ENCODE measurements at places on chromosomes 11 and 22.

GRCh38 chr11:72793076-72793424 lies 797 bp downstream of the STARD10 start:
- no peak for DNase-seq

DNA sequence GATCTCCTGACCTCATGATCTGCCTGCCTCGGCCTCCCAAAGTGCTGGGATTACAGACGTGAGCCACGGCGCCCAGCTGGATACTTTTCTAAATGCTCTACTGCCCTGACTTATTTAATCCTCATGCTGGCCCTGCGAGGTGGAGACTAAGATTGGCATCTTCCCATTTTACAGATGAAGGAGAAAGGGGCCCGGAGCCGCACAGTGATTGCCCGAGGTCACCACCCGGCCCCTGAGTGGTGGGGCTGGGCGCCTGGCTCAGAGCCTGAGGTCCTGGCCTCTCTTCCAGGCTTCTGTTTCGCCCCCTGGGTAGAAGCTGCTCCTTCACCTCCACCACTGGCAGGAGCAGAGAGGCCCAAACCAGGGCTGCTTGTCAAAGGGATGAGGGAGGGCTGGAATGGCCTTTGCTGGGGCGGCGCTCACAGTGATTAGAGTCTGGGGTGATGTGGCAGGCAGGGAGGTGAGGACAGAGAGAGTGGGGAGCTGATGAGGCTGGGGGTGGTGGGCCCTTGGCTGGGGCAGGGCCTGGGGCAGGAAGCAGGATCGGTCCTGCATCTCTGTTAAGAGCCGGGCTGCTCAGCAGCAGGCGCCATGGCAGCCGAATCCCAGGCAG lies 15.4 kb upstream of the MPPED1 start:
- no peak for DNase-seq

DNA sequence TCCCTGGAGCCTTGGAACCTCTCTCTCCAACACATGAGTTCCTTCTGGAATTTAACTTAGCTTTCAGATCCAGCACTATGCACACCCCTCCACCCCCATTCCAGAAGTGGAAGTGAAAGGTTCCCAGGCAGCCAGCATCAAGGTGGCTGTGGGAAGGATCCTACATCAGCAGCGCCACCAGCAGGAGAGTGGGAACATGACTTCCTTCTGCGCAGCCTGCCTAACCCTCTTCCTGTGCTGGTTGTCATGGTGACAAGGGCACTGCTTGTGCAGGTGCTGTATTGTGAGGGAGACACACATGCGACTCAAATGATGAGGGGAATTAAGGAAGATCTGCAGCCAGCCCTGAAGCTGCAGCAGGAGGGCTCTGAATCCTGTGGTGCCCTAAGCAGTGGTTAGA lies 904.5 kb upstream of the API5 start:
- no peak for DNase-seq

- no peak for DNase-seq
Observed at GRCh38 chr11:129932381-129933067, 37.1 kb upstream of the NFRKB start.

DNA sequence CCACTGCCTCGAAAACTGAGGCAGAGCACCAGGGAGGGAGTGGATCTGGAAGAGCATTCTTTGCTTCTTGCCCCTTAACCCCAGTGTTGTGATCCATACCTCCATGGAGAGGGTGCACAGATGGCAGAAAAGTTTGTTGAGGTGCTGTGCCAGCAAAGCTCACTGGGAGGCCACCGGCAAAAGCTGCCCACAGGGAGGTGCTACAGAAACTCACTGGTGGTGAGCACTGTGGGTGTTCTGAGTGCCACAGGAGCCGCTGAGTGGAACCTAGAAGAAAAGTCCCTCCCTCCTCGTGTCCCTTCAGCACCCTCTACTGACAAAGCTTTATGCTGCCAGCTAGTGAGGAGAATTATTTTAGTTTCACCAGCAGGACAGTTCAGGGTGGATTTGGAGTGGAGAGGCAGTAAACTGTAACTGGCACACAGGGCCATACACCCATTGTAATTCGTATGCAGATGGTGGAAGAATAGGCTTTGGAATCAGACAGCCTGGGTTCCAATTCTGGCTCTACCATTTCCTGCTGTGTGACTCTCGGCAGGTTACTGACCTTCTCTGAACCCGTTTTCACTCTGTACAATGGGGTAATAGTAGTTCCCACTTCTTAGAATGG lies 84.6 kb downstream of the SWAP70 start:
- peak; percentile 28 for DNase-seq

- DNase-seq = no peak
Observed at GRCh38 chr11:61347916-61348461, 13.7 kb downstream of the CYB561A3 start.

DNA sequence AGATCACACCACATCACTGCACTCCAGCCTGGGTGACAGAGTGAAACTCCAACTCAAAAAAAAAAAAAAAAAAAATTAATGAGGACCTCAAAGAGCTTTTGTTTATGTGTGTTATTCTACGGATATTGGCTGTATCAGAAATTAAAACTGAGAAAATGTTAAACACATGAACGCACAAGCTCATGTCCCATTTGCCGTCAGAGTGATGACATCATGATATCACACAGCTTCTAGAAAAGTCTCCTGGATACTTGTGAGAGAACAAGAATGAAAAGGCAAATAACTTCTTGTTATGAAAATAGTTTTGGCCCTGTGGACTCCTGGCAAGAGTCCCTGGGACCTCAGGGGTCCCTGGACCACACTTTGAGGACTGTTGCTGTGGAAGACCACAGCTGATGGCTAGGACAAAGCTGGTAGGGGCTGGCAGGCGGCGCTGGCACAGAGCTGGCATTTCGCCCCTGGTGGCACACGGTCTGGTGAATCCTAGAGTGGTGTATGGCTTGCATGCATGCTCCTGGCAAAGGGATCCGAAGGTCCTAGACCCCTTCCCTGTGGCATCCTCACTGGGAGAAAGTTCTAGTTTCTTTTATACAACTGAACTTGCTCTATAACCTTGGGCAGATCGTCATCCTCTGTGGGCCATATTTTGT lies 73.7 kb downstream of the NAT10 start:
- no peak for DNase-seq

DNA sequence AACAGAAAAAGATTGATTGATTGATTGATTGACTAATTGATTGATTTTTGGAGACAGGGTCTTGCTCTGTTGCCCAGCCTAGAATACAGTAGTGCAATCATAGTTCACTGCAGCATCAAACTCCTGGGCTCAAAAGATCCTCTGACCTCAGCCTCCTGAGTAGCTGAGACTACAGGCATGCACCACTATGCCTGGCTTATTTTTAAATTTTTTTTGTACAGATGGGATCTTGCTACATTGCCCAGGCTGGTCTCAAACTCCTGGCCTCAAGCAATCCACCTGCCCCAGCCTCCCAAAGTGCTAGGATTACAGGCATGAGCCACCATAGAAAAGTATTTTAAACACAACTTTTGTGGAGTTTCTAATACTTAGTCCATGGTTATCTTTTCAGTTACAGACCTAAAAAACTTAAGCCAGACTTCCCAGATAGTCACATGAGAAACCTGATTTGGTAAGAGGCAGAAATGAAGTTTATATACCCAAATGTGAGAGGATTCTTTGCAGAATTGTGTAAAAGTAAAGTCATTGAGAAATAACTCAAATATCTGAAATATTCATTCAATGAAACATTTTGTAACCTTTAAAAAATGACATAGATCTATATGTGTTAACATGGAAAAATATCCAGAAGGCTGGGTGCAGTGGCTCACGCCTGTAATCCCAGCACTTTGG lies 186.5 kb downstream of the SWAP70 start:
- no peak for DNase-seq

- DNase-seq = no peak
Observed at GRCh38 chr11:121237686-121238658, 54.6 kb upstream of the SC5D start.

- DNase-seq = peak; percentile 60
Observed at GRCh38 chr11:57792060-57792541, 30.5 kb downstream of the CTNND1 start.

DNA sequence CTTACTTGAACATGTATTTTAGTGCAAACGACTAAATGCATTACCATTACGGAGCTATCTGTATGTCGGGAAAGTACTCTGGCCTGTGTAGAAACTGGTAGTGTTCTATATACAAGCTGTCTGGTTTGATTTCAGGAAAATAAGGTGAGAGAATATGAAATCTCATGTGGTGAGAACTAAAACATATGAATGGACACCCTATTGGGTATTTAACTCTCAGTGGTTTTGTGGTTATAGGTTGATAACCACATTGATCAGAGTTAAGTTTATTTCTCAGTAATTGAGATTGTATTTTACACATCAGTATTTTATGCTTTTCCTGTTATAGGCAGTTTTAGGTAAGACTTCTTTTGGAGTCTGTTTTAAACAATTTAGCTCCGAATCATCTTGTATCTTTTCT lies 10.4 kb downstream of the ANO5 start:
- no peak for DNase-seq
